Psoas muscle (tissue), 8 donors: ENCODE measurements at places on chromosomes 5 and 9.
A peak's percentile ranks its signal among the peaks of the same experiment; 100 is the strongest.

GRCh38 chr5:107570805-107571531, 99.8 kb downstream of the EFNA5 start:
- H3K4me3 ChIP-seq: peak overlapping the region; percentile 63
- peak; percentile 43 for DNase-seq
- H3K4me1 ChIP-seq: peaks cover 3% of the 10 kb centered on the region
- H3K36me3 ChIP-seq: no peaks in the 10 kb centered on the region
- peak overlapping the region; percentile 73 for H3K27ac ChIP-seq
- H3K27me3 ChIP-seq: no peaks in the 10 kb centered on the region

GRCh38 chr9:81575956-81576355, 113.4 kb downstream of the TLE1 start:
- H3K36me3 ChIP-seq: no peaks in the 10 kb centered on the region
- peaks cover 3% of the 10 kb centered on the region for H3K4me1 ChIP-seq
- no peaks in the 10 kb centered on the region for H3K27me3 ChIP-seq
- no peak overlapping the region for H3K27ac ChIP-seq
- DNase-seq: no peak

- H3K27ac ChIP-seq: no peak within 1 kb of the TSS
- H3K4me1 ChIP-seq: no peaks in the 10 kb centered on the region
- H3K4me3 ChIP-seq: peak within 1 kb of the TSS; percentile 37
- no peak for DNase-seq
These were observed at the start of gene PCDHB14 for GRCh38 chr5:141223112-141223783. Gene PCDHB14, plus strand, starts transcription at chr5:141223343. Its CDS starts 163 bp downstream, at chr5:141223506.

GRCh38 chr9:116460026-116460425, 227.1 kb upstream of the TRIM32 start:
- DNase-seq: no peak
- no peak overlapping the region for H3K4me3 ChIP-seq
- H3K36me3 ChIP-seq: no peaks in the 10 kb centered on the region
- no peak overlapping the region for H3K27ac ChIP-seq

DNA sequence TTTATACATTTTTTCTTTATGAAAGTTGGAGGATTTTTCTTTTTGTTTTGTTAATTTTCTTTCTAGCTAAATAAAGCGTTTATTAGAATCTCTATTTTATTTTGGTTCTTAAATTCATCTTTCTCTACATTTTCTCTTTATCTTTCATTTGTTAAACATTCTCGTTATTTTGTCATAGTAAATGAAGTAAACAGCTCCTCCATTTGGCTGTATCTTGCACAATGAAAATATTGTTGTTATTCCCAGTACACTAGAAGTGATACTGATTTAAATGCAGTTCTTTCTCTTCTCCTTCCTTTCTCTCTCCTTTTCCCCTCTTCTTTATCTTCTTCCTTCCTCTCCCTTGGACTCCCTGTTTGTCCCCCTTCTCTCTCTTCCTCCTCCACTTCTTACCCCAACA, 88.8 kb downstream of the FER start:
- H3K27ac ChIP-seq: no peak overlapping the region
- DNase-seq: no peak
- H3K27me3 ChIP-seq: no peaks in the 10 kb centered on the region
- peaks cover 12% of the 10 kb centered on the region for H3K36me3 ChIP-seq
